ENCODE measurements at places on chromosomes 12 and 14. TPM values are rescaled to one million over a fixed set of nuclear protein-coding genes. Genes with fewer than 3 reads are reported as not detected.

TMEM260 gene
- total RNA-seq: 26.5 TPM

SERPINA1 gene
- not detected for total RNA-seq

HHIPL1 gene
- 0.17 TPM for total RNA-seq

LGR5 gene
- total RNA-seq: not detected

RAD9B gene
- 1.8 TPM for total RNA-seq

EP400 gene
- total RNA-seq: 70.2 TPM

GLI1 gene
- total RNA-seq: 0.54 TPM

ZNF664 gene
- 45.9 TPM for total RNA-seq

HCAR1 gene
- total RNA-seq: 0.08 TPM

MSRB3 gene
- total RNA-seq: not detected

IFT81 gene
- 2.4 TPM for total RNA-seq

TSHR gene
- 0.37 TPM for total RNA-seq

SUPT16H gene
- 119 TPM for total RNA-seq

ENDOU gene
- not detected for total RNA-seq

MGST1 gene
- total RNA-seq: 1.1 TPM

C14orf132 gene
- 1.7 TPM for total RNA-seq

RD3L gene
- total RNA-seq: not detected
